ENCODE measurements at places on chromosomes 5 and 9.

- DNase-seq: no peak
Measured at GRCh38 chr5:77325921-77326541, 115.6 kb downstream of the PDE8B start.

- DNase-seq: no peak
Measured at GRCh38 chr5:78162253-78162862, 132.1 kb downstream of the AP3B1 start.

DNA sequence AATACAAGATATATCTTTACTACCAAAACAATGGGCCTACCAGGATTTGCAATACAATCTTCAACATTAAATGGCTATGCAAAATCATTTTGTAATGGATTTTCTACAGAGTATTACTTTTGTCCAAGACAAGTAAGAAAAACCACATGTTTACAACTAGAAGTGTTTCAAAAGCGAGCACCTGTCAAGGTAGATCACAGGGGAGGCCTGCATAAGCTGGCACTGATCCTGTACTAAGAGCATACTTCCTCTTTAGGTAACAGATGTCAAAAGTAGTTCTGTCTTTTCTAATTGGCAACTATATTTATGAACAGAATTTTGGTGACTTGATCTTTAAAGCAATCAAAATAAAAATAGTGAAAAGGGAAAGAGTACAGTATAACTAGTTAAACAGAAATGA is 249.0 kb downstream of the MLLT3 start:
- DNase-seq: no peak

DNA sequence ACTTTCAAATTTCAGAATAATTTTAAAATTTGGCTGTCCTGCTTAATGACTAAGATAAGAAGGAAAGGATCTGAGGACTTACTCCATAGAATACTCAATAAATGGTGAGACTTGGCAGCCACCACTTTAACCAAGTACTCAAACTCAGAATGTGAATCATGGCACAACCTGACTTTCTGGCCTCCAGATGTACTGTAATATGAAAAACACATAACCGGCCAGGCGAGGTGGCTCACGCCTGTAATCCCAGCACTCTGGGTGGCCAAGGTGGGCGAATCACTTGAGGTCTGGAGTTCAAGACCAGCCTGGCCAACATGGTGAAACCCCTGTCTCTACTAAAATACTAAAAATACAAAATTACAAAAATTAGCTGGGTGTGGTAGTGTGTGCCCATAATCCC is 10.0 kb upstream of the MARCHF6 start:
- no peak for DNase-seq

DNA sequence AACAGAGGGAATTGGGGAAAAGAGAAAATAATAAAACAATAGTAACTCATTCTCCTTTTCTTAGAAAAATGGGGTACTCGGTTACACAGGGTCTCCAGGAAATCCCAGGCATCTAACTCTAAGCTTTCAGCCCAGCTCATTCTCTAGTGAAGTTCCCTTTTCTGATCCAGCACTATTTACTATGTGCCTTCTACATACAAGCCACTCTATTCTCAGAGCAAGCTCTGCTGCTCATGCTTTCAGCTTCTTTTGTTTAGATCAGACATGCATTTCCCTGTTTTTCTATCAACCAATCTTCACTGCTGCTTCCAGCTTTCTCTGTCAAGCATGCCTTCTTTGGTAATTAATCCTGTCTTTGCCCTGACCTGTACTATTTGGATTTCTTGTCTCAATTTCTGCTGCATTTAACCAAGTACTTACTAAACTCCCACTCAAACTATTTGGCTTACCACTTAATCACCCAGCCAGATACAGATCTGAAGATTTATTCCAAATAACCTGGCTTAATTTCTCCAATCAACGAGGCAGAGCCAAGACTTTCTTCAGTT is 25.3 kb downstream of the OSMR start:
- no peak for DNase-seq

- DNase-seq: no peak
Measured at GRCh38 chr9:84174486-84174885, 166.1 kb downstream of the SLC28A3 start.

DNA sequence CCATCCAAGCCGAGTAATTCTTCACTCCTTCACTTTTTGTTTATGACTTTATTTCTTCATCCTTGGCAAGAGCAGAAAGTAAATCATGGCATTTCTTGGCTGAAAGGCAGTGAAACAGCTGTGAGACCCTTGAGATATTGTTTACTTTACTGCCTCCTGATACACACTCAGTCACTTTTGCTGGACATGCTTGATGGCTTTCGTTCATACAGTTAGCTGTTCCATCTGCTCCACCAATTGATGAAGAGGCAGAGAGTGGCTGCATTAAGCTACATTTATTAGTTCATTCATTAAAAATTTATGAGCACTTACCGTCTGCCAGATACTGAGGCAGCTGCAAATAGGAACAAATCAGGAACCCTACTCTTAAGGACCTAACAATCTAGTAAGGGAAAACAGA is 184.4 kb upstream of the OR13F1 start:
- DNase-seq: no peak

GRCh38 chr9:99712214-99712613 is 109.5 kb upstream of the NR4A3 start:
- DNase-seq: no peak

DNA sequence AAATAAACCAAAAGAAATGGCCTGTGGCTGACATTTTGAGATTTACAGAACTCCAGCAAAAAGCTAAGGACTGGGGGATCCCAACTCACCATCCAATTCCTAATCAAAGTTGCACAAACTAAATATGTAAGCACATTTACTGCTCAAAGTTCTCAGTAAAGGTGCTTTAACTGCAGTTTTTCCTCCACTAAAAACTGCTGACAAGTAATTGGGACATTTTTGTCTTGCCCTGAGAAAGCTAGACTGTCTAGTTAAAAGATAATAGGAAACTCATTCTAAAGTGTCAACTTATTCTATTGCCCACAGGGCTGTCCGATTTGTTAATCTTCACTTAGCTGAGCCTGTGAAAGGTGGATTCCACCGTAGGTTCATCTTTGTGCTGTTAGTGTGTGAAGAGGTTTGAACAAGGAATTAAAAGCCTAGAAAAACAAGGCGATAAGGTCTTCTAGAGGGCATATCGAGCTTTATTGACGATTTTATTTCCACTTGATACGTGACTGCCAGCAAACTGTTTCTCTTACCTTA is 1.0 kb downstream of the DOCK8 start:
- DNase-seq: no peak

DNA sequence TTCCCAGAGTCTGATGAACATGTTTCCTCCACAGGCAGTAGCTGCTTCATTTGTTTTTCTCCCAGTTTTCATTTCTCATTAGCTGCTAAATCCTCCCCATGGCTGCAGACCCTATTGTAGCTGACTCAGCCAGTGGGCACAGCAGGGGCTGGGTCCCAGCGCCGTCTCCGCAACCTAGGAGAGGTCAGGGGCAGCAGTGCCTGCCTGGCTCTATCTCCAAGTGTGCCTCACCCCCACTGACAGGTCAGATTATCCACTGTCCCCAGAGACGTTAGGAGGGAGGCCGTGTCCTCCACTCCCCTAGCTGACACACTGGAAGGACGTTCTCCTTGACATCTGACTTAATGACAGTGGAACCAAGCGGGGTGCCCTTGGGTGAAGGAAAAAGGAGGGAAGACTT is 31.1 kb downstream of the KCNIP1 start:
- no peak for DNase-seq

DNA sequence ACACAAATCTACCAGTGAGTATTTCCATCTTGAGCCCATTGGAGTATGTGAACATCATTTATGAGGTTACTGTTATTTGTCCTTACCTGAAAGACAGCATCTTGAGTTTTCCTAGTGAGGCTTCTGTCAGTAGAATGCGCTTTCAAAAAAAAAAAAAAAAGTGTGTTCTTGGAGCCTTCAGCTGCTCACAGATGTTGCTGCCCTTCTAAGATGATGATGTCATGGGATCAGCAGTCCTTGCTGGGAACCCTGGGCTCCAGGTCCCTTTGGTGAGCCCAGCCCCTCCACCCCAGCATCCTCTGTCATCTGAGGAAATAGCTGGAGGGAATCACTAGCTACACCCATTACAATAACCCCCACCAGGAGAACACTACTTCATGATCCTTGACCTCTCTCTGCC is 83.3 kb downstream of the ATPSCKMT start:
- no peak for DNase-seq

DNA sequence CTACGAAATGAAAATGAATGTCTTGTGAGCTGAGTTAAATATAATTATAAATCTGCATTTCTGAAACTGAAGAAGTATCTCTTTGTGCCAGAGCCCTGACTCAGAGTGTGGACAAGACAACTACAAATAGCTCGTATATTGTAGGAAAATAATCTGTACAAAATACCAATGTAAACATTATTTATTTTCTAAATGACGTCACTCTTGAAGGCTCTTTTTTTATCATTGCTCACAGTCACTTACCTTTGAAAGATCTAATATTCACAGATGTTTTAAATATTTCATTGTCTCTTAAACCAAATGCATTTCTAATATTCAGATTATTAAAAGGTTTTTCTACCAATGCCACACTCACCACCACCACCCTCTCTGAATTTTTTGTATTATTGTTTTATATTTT is 226.1 kb downstream of the SLCO4C1 start:
- no peak for DNase-seq

DNA sequence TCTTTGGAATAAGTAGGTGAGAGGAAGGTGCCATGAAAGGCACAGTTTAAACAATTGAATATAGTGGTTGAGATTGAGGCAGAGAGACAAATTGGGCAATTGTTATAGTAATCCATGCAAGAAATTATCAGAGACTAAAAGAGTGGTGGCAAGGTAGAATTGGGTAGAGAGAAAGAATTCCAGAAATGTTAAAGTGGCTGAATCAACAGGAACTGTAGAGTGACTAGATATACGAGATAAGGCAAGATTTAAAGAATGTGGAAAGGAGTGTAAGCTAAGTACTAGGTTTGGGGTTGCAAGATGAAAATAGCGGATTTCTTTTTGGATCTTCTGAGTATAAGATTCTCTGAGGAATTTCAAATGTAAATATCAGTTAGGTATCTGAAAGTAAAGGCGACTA is 285.2 kb downstream of the DMRTA1 start:
- DNase-seq: no peak

DNA sequence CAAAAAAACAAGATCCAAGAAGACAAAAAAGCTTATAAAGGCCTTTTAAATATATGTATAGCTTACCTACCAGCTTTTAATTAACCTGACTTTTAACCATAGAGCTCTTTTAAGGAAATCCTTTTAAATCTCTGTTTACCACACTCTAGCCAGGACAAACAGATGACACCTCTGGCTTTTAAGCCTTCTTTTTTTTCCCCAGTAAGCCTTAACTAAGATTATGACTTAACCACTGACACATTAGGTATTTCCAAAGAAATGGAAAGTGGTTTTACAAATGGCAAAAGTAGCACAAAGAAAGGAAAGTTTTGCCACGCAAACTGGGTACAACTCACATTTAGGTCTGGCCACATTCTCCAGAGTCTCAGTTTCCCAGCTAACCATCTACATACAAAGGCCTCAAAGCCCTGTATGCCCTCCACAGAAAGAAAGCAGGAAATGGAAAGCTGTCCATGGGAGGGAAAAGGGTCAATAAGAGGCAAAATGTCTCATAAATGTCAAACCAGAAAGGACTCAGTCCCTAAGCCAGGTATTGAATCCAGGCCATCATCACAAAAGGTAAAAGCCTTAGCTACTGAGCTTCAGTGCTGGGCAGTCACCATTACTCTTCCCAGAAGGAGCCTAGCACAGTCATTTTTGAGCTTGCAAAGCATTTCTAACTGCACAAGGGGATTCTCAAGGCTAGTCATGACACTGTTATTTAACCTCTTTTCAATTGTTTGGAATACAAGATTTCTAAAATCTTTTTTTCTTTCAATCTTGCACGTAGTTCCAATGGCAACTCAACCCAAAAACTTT is 19.7 kb downstream of the TMEM161B start:
- DNase-seq: no peak

- DNase-seq: no peak
Measured at GRCh38 chr5:157976429-157976828, 117.5 kb upstream of the CLINT1 start.

DNA sequence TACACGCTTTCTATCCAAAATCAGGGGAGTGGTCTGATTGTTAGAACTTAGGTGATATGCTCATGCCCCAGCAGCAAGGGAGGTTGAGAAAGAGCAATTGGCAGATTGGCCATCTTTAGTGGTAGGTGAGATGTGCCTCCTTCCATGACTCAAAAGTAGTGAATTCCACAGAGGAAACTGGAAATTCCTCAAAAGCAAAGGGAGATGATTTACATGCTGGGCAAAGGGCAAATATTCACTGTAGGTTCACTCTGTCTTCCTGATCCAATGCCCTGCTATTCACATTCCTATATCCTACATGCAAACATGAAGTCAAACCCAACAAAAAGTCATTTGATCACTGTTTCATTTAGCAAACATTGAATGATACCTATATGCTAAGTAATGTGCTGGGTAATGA is 130.1 kb upstream of the ZNF608 start:
- no peak for DNase-seq

DNA sequence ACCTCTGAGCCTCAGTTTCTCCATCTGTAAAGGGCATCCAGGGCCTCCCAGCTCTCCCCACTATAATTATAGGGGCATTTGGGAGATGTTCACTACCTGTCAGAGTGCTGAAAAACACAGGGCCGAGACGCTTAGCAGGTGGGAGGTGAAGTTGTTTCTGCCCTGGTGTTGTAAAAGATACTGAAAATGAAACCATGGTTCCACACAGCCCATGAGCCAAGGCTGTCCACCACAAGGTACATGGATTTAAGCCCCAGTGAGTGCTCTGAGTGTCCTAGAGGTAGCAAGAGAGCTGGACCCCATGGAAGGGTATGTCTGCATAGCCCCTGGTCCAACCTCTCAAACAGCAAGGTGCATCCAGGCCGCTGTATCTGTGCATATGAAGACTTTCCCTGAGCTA is 137.5 kb downstream of the C5orf15 start:
- DNase-seq: no peak

DNA sequence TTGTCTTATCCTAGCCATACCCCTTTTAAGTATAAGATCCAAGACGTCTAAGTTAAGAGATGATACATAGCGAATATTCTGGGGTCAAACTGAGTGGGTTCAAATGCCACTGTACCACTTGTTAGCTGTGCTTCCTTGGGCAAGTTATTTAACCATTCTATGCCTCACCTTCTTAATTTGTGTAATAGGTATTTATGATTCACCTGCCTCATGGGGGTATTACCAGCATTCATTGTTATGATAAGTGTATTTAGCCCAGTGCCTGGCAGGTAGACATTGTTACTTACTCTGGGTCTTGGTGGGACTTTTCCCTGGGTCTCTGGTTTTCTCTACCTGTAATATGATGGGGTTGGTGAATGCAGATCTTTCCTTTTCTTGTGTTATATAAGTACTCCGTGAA is 3.8 kb downstream of the LARP1 start:
- DNase-seq: no peak

- no peak for DNase-seq
Measured at GRCh38 chr5:158718738-158719505, 380.8 kb downstream of the EBF1 start.

GRCh38 chr5:91224969-91225368 is 158.1 kb downstream of the ARRDC3 start:
- DNase-seq: no peak

GRCh38 chr5:26024774-26025173 is 1013.6 kb downstream of the CDH9 start:
- no peak for DNase-seq
